A549 treated with dexamethasone at 1 μM for 4 hours (cell line): ENCODE measurements at places on chromosomes 2 and 18. TPM values are rescaled to one million over a fixed set of nuclear protein-coding genes. Genes with fewer than 3 reads are reported as not detected.

ROCK1 gene
- total RNA-seq = 18.9 to 28.0 TPM (median 24.5 TPM) in 5 replicates

ALLC gene
- 0.05 to 0.11 TPM (median 0.08 TPM) in 3 of 5 replicates, not detected in the others for total RNA-seq

LAMA3 gene
- 45.2 to 74.1 TPM (median 63.0 TPM) in 5 replicates for total RNA-seq

LRATD1 gene
- total RNA-seq = 0.06 to 0.11 TPM (median 0.09 TPM) in 5 replicates

CELF4 gene
- 0.07 TPM in 1 of 5 replicates, not detected in the others for total RNA-seq

PLCD4 gene
- total RNA-seq = 0.14 to 0.46 TPM (median 0.28 TPM) in 5 replicates

SDC1 gene
- total RNA-seq = 144 to 235 TPM (median 219 TPM) in 5 replicates

KIAA2012 gene
- not detected in 5 replicates for total RNA-seq
